ENCODE measurements at places on chromosomes 3 and 15.

- no peak for DNase-seq
Measured at GRCh38 chr3:49638445-49638844, 35.7 kb upstream of the APEH start.

DNA sequence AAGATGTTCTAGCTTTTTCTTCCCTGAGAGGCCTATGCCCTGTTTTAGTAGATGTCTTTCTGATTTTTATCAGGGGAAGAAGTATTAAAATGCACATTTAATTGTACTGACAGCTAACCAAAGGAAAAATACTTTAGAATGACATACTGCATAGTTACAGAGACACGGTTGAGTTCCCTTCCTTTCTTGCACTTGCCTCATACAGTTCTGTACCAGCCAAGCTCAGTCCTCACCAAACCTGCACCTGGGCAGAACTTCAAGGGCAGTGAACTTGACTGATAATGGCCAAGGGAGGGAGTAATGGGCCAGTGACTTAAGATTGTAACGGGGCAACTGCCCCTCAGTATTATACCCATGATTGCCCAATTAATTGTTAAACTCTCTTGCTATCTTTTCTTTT lies 34.1 kb upstream of the RASGRP1 start:
- DNase-seq: no peak

- DNase-seq: no peak
Measured at GRCh38 chr15:82646250-82647044, 716 bp downstream of the CPEB1 start.

GRCh38 chr15:63088533-63089245 lies 33.0 kb upstream of the LACTB start:
- no peak for DNase-seq

DNA sequence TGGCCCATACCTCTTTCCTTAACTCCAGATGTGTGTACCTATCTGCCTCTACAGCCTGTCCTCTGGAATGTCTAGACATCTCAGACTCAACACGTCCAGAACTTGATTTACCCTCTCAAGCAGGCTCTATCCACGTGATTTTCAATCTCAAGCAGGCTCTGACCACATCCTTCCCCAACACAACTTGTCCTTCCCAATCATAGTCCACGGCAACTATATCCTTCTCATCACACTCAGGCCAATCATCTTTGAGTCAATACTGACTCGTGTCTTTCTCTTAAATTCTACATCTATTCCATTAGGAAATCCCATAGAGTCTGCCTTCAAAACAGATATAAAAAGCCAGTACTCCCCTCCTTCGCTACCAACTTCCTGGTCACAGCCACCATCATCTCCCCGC lies 70.4 kb downstream of the FOXP1 start:
- DNase-seq: no peak

- DNase-seq: no peak
Measured at GRCh38 chr3:69090021-69090420, 5.3 kb downstream of the ARL6IP5 start.

DNA sequence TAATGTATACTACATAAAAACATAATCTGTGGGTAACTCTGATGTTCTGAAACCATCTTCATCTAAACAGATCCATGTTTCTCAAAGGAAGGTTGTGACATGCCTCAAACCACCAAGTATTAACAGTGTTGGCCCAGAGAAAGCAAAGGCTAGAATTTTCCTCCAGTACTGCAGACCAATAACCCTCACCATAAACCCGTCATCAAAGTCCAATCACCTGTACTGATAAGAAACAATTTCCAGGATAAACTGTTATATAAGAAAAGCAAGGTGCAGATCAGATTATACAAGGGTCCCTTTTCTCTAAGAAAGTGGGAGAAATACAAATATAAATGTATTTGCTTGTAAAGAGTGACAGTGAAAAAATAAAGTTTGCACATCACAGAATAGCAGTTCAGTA lies 32.3 kb downstream of the TBC1D2B start:
- no peak for DNase-seq

DNA sequence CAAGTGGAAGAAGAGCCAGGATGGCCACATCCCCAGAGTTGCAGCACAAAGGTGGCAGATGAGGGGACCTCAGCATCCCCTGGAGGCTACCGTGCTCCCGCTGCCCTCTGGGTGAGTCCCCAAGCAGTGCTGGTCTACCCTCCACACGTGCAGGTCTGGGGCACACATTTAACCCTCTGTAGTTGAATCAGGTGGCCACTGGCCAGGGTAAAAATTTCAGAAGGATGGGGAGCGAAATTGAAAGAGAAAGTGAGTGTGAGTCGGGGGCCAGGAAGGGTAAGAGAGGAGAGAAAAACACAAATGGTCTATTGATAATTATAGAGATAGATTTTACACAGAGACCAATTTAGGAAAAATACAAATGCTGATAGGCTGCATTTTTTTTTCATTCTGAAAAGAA lies 139.5 kb upstream of the EIF1B start:
- DNase-seq: peak; percentile 19

- no peak for DNase-seq
Measured at GRCh38 chr3:106711650-106712049, 665.6 kb upstream of the CCDC54 start.

DNA sequence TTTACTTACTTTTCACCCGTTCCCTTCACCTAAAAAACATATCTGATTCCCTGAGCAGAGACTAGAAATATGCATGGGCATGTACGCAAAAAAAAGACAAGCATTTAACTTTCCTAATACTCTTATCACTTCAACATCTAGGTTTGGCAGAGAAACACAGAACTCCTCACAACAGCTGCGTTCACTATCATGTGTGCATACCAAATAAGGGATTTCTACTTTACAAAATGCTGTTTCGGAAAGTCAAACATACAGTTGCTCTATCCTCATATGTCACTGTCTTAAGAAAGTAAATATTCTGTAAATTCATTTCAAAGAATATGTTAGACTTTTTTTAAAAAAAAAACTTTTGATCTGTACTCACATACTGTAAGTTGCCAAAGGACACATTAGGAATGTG lies 65.1 kb upstream of the CBLB start:
- DNase-seq: no peak

- peak; percentile 42 for DNase-seq
Measured at GRCh38 chr3:46693892-46694226, 380 bp upstream of the ALS2CL start.

GRCh38 chr3:49132437-49133225 lies at the start of gene LAMB2:
TSS of gene LAMB2 (minus strand) at chr3:49133050. CDS start at chr3:49132867, 183 bp downstream.
- no peak for DNase-seq
